ENCODE measurements at places on chromosomes 7 and 10. TPM values are rescaled to one million over a fixed set of nuclear protein-coding genes. Genes with fewer than 3 reads are reported as not detected.

The HTR5A gene
- not detected for total RNA-seq

The CPN1 gene
- total RNA-seq = not detected

DNA sequence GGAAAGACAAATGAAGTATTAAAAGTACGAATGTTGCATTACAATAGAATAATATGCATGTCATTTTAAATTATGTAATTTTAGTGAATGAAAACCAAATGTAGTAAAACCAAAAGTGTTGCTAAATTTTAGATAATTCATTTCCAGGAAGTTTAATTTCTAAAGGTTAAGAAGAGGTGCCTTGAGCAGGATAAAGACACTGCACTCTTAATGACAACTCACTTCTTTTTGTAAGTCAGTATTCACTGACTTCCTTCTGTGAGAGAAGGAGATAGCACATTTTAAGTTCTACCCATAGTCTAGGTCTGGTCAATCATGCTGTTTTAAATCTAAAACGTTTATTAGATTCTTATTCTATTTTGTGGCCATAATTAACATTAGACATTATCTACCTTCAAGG is 160.2 kb downstream of the CRPPA start:
- DNase-seq = no peak

- DNase-seq = no peak
Measured at GRCh38 chr10:44202952-44203351, 181.9 kb downstream of the CXCL12 start.

- DNase-seq = peak; percentile 56
Measured at GRCh38 chr10:3054851-3055199, 12.5 kb upstream of the PFKP start.

- no peak for DNase-seq
Measured at GRCh38 chr10:6563731-6564130, 16.3 kb downstream of the PRKCQ start.

DNA sequence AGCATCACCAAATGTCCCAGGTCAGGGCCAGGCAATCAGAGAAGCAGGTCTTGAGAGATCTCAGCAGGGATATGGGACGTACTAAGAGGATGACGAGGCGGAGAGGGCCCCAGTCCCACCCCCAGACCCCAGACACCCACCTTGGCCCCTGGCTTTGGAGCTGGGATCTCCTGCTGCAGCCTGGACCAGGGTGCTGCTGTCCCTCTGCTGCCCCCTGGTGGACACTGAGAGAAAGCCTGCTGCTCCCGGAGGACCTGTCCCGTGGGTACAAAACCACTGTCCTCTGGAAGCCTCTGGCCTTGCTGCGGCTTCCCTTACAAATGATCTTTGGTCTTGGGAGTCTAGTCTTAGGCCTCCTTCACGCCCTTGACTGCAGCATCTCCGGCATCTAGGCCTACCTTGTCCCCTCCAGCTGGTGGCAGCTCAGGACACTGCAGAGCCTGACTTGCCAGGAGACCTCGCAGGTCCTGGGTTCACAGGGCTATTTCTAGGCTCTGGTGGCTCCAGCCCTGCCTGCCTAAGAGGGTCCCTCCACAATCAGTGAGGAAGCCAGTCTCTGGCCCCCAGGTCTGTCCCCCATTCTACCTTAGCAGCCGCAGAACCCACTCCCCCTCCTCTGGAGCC is 97.1 kb downstream of the RGS10 start:
- peak; percentile 57 for DNase-seq

DNA sequence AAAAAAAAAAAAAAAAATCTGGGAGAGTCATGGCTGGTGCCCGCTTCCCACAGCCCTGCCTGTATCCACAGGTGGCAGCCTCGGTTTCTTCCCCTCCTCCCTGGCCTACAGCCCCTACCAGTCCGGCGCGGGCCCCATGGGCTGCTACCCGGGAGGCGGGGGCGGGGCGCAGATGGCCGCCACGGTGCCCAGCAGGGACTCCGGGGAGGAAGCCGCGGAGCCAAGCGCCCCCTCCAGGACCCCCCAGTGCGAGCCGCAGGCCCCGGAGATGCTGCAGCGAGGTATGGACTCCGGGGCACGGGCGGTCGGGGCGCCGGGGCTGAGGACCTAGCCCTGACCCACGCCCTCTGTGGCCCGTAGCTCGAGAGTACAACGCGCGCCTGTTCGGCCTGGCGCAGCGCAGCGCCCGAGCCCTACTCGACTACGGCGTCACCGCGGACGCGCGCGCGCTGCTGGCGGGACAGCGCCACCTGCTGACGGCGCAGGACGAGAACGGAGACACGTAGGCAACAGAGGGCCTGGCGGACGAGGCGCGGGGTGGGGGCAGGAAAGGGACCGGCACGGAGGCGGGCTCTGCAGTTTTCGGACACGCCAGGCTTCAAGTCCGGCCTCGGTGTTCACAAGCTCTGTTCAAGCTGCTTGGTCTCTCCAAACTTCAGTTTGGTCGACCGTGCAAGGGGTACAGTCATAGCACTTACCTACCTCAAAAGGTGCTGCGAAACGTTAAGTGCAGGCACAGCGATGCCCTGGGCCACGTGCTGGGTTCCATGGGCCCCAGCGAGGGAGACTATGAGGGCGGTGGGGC is 3.9 kb downstream of the NFKB2 start:
- peak; percentile 82 for DNase-seq
